SIG-M5 (cell line): ENCODE measurements at places on chromosomes 5 and 9.

GRCh38 chr5:127885176-127885575, 182.0 kb downstream of the CCDC192 start:
- no peak for DNase-seq

- no peak for DNase-seq
Measured at GRCh38 chr5:171957591-171958251, 48.7 kb downstream of the FBXW11 start.

GRCh38 chr5:60718166-60718892, 18.4 kb upstream of the DEPDC1B start:
- no peak for DNase-seq

- DNase-seq, result no peak
Measured at GRCh38 chr5:40991168-40991980, 79.8 kb downstream of the MROH2B start.

DNA sequence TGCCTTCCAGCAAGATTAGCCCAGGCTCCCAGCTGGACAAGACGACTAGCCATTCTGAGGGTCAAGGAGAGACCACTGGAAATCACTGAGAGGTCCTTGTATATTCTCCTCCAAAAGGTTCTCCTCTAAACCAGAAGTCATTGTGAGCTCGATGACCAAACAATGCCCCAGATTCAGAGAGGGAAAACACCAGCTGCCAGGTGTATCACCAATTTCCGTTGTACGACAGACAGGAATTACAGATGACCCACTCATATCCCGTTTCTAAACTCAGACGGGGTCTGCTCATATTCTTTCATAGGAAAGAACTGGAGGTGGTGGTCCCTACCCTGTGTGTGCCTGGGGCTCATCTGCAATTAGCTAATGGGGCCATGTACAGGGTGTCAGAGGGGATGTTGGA, 14.2 kb downstream of the FAXDC2 start:
- no peak for DNase-seq

GRCh38 chr9:32884482-32884881, 101.1 kb downstream of the TMEM215 start:
- no peak for DNase-seq

DNA sequence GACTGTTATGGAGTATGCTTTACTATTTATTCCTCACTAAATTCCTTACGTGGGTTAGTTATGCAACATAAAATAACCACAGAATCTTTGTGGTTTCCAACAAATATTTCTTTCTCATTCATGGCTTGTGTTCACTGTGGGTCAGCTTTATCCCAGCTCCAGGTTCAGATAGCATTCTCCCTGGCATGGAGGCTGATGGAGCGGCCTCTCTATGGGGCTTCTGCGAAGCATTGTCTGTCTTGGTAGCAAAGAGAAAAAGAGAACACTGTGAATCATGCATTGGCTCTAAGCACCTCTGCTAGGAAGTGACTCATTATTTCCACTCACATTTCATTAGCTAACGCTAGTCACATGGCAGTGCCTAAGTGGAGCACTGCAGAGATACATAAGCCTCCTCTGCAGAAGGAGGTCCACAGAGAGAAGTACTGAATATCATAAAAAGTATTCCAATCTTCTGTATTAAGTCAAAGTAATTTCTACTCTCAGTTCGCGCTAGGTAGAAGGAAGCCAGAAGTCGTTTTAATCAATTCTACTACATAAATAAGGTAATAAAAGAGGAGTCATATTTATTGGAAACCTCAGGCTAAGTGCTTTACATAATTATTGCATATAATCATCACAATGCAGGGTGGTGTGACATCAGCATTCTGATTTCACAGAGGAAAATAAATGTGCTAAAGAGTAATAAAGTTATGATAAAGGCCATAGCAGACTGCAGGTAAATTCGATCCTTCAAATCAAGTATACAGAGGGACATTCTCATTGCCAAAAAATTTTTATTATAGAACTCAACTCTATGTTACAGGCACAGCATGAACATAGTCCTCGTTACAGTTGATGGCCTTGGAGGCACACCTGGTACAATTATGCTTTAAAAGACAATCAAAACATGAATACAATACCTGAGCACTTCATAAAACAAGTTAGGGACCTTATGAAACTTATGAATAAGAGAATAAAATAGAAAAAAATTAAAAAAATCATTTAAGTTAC, 531.1 kb downstream of the CETN3 start:
- DNase-seq, result no peak

DNA sequence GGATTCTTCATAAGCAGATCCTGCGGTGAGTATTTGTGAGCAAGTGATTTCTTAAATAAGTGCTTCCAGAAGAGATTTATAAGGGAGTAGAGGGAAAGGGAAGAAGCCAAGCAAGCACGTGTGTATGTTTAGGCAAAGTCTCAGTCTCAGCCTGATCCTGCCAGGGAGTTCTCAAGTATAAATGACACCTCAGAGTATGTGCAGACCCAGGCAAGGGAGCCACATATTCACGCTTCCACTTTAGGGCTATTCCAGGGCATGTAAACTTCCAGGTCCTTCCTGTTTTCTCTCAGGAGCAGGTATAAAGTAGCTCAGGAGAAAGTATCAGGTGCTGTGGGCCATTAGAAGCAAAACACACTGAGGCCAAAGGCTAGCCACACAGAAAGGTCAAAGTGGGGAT, 22.6 kb downstream of the SPATA31D1 start:
- DNase-seq, result no peak

- no peak for DNase-seq
Measured at GRCh38 chr9:87350915-87351314, 146.8 kb upstream of the DAPK1 start.
